H1 (cell line): ENCODE measurements at places on chromosomes 11 and 22. TPM values are rescaled to one million over a fixed set of nuclear protein-coding genes. Genes with fewer than 3 reads are reported as not detected.

DNA sequence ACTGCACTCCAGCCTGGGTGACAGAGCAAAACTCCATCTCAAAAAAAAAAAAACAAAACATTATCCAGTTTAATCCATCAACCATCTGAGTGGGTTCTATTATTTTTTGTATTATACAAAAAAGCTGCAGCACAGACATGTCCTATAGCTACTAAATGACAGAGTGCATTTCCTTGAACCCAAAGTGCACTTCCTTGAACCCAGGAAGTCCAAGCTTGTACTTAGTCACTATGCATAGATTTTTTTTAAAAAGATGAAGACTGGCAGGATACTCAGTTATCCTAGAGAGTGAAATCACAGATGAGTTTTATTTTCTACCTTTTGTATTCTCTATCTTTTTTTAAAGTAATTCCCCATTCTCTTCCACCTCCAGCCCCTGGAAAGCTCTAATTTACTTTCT is 8.0 kb upstream of the RRAS2 start:
- H3K4me1 ChIP-seq, result peaks cover 9% of the 10 kb centered on the region
- H3K36me3 ChIP-seq, result no peaks in the 10 kb centered on the region
- H3K4me3 ChIP-seq, result no peak overlapping the region
- no peaks in the 10 kb centered on the region for H3K27me3 ChIP-seq
- no peak overlapping the region for H3K27ac ChIP-seq
- no peak for DNase-seq

- no peak overlapping the region for H3K4me3 ChIP-seq
- DNase-seq, result no peak
- no peaks in the 10 kb centered on the region for H3K27me3 ChIP-seq
- H3K27ac ChIP-seq, result no peak overlapping the region
Observed at GRCh38 chr11:73467505-73467904, 91.3 kb downstream of the RELT start.

- H3K36me3 ChIP-seq, result no peaks in the 10 kb centered on the region
- no peaks in the 10 kb centered on the region for H3K27me3 ChIP-seq
- H3K4me1 ChIP-seq, result no peaks in the 10 kb centered on the region
- H3K4me3 ChIP-seq, result no peak overlapping the region
- H3K27ac ChIP-seq, result no peak overlapping the region
- no peak for DNase-seq
Observed at GRCh38 chr11:86906198-86906597, 49.0 kb downstream of the FZD4 start.

DNA sequence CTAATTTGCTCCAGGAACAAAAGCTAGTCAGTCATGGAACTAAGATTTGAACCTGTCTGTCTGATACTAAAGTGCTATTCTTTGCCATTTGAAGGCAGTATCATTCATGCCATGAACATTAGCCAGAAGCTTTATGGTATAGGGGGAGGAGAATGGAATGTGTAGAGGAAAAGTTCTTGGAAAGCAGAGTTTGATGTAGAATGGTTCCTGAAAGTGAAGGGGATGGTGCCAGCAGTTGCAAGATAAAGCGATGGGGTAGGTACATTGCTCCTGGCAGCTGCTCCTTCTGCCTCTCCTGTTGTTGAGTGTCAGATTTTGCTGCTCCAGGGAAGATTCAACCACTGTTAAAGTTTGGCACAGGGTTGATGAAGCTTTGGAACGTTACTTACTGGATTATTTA is 53.4 kb downstream of the ARHGAP42 start:
- no peak for DNase-seq
- H3K27ac ChIP-seq, result no peak overlapping the region

GRCh38 chr22:45799291-45799690 is 127.7 kb downstream of the ATXN10 start:
- H3K36me3 ChIP-seq, result peaks cover 16% of the 10 kb centered on the region
- H3K4me3 ChIP-seq, result no peak overlapping the region
- H3K27me3 ChIP-seq, result no peaks in the 10 kb centered on the region

- peak; percentile 81 for DNase-seq
- H3K4me3 ChIP-seq, result peak overlapping the region; percentile 57
- peaks cover 12% of the 10 kb centered on the region for H3K36me3 ChIP-seq
- H3K4me1 ChIP-seq, result peaks cover 27% of the 10 kb centered on the region
- no peak overlapping the region for H3K27ac ChIP-seq
Observed at GRCh38 chr22:29480512-29481264, 670 bp downstream of the NEFH start.

DNA sequence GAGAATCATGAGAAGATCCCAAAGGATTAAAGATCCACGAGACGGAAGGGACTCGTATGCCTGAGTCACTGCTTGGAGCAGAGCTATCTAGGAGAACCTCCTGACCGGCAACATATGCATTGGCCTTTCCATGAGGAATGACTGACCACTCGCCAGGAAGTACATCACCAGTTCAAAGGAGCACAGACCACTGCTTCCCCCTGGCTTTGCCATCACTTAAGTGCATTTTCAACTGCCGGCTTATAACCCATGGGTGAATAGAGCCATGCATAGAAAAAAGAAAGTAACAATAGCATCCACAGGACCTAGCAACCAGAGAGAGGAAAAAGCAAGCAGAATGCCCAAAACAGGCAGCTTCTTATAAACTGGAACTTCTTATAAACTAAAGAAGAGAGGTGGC is 98.3 kb upstream of the ZC3H12C start:
- no peak overlapping the region for H3K27ac ChIP-seq
- no peaks in the 10 kb centered on the region for H3K27me3 ChIP-seq
- H3K36me3 ChIP-seq, result no peaks in the 10 kb centered on the region
- H3K4me3 ChIP-seq, result no peak overlapping the region

- DNase-seq, result no peak
- H3K4me1 ChIP-seq, result no peaks in the 10 kb centered on the region
- no peaks in the 10 kb centered on the region for H3K27me3 ChIP-seq
Observed at GRCh38 chr11:6523253-6523652, 26.2 kb downstream of the DNHD1 start.

- no peak overlapping the region for H3K4me3 ChIP-seq
- no peaks in the 10 kb centered on the region for H3K36me3 ChIP-seq
- H3K27ac ChIP-seq, result no peak overlapping the region
- no peaks in the 10 kb centered on the region for H3K27me3 ChIP-seq
Observed at GRCh38 chr22:41822317-41823057, 10.4 kb upstream of the SREBF2 start.

DNA sequence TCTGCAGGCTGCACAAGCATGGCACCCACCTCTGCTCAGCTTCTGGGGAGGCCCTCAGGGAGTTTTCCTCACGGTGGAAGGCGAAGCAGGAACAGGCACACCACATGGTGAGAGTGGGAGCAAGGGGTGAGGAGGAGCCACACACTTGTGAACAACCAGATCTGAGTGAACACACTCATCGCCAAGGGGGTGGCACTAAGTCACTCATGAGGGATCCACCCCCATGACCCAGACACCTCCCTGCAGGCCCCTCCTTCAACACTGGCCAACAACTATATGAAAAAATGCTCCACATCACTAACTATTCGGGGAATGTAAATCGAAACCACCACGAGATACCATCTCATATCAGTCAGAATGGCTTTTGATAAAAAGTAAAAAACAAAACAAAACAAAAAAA is 722 bp upstream of the KRTAP5-2 start:
- DNase-seq, result no peak
- H3K36me3 ChIP-seq, result no peaks in the 10 kb centered on the region
- peaks cover 13% of the 10 kb centered on the region for H3K4me1 ChIP-seq
- no peak overlapping the region for H3K27ac ChIP-seq
- no peak overlapping the region for H3K4me3 ChIP-seq

DNA sequence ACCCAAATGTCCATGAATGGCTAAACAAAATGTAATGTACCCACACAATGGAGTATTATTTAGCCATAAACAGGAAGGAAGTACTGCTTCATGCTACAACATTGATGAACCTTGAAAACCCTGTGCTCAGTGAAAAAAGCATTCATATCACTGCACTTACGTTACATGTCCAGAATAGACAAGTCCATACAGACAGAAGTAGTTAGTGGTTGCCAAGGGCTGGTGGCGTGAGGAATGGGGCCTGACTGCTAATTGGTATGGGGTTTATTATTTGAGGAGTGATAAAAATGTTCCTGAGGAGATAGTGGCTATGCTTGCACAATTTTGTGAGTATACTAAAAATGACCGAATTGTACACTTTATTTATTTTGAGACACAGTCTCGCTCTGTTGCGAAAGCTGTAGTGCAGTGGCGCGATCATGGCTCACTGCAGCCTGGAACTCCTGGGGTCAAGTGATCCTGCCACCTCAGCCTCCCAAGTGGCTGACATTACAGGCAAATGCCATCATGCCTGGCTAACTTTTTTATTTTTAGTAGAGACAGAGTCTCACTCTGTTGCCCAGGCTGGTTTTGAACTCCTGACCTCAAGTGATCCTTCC is 7.7 kb upstream of the SYVN1 start:
- H3K4me1 ChIP-seq, result no peaks in the 10 kb centered on the region
- H3K36me3 ChIP-seq, result no peaks in the 10 kb centered on the region
- DNase-seq, result no peak
- H3K4me3 ChIP-seq, result no peak overlapping the region

GRCh38 chr11:59255281-59255680 is 42.6 kb upstream of the MPEG1 start:
- no peak for DNase-seq
- no peaks in the 10 kb centered on the region for H3K36me3 ChIP-seq
- no peaks in the 10 kb centered on the region for H3K27me3 ChIP-seq
- H3K4me1 ChIP-seq, result no peaks in the 10 kb centered on the region
- H3K27ac ChIP-seq, result no peak overlapping the region
- H3K4me3 ChIP-seq, result no peak overlapping the region

The MDK gene
- 309 and 338 TPM in 2 replicates for total RNA-seq
